Mammary epithelial cell (primary cell): ENCODE measurements at places on chromosomes 7 and 10. TPM values are rescaled to one million over a fixed set of nuclear protein-coding genes. Genes with fewer than 3 reads are reported as not detected.

DNA sequence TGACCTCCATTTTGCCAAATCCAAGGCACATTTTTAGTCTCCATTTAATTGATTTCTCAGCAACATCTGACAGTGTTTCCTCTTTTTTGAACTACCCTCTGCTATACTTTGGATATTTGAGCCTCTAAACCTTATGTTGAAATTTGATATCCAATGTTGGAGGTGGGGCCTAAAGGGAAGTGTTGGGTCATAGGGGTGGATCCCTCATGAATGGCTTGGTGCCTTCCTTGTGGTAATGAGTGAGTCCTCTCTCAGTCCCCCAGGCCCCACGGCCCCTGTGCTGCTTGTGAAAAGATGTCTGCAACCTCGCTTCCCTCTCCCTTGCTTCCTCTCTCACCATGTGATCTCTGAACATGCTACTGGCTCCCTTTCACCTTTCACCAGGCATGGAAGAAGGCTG is 96.8 kb upstream of the DGKB start:
- DNase-seq = no peak

GRCh38 chr7:73515178-73515577 is 6.9 kb downstream of the BAZ1B start:
- no peak for DNase-seq

- DNase-seq = no peak
Measured at GRCh38 chr10:65123120-65123519, 1601.9 kb downstream of the REEP3 start.

HYAL4 gene
- 0.45 TPM in 1 of 2 replicates, not detected in the other for total RNA-seq
